ENCODE measurements at places on chromosomes 2 and 18.

- peak; percentile 8 for DNase-seq
These were observed 194.4 kb upstream of the ID2 start for GRCh38 chr2:8487461-8487932.

- DNase-seq, result no peak
These were observed 70.6 kb downstream of the DAW1 start for GRCh38 chr2:227942021-227942420.

DNA sequence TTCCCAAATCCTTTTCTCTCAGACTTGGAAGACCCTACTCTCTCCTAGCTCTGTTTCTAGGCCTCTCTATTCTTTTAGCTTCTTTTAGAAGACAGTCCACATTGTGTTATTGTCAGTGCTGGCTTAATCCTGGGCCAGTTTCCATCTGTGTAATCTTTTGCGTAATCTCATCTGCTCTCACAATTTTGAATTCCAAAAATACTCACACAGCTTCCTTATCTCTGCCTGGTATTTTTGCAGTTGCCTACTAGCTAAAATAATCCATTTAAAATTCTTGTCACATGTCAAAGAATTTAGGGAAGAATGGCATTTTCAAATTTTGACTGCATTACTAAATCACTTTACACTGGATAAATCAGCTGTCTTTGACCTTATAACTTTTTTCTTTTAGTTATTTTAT, 200.6 kb upstream of the MEX3C start:
- DNase-seq, result no peak

DNA sequence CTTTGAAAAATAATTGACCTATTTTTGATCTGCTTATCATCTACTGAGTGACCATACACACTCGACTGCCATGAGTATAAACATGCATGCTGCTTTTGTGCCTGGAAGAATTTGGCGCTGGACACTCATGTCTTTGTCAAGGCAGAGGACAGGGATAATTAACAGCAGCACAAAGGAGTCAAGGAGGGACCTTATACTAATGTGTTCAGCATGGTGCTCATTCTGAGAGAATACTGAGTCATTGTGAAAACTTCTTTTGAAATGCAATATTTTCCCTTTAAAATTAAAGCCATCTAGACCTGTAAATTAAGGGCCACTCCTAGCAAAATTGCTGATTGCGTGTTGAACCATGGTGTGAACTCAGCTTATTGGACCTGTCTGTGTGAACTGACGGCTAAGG, 116.3 kb downstream of the ZNF532 start:
- DNase-seq, result no peak

DNA sequence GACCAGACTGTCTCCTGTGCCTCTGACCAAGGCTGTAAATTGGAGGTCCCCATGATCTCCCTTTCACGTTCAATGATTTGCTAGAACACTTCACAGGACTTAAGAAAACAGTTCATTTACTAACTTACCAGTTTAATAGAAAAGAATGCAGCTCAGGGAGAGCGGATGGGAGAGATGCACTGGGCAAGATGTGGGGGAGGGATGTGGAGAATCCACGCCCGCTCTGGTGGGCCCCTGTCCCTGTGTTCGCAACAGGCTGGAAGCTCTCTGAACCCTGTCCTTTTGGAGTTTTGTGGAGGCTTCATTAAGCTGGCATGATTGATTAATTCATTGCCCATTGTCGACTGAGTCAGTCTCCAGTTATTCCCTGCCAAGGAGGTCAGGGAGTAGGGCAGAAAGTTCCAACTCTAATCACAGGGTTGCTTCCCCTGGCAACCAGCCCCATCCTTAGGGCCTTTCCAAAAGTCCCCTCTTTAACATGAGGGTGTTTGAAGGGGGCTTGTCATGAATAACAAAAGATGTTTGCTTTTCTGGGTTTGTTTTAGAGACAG, 257.1 kb downstream of the ACKR3 start:
- no peak for DNase-seq

DNA sequence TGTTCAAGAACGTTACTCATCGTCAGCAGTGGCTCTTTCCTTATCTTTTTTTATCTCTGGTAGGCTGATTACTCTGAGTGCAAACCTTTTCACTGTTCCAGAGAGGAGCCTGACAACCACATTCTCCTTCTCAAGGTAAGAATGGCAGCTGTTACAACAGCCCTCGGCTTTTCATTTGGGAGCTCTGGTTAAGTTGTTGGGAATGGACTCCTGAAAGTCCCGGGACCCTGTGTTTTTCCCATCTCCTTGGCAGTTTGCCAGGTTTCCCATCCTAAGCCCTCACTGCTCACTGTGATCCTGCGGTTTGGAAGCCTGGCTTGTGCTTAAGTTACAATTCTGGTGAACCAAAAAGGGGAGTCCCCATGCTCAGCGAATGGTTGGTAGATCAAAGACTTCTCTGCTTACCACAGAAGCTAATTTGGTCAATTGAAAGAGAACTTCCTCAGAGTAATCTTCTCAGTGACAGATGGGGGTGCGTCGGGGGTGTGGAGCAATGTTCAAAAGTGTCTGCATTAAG, 122.3 kb downstream of the LYPD6B start:
- no peak for DNase-seq

All from G401 (cell line).